ENCODE measurements at places on chromosomes 16 and 17.

GRCh38 chr16:53732296-53732929, 28.5 kb downstream of the FTO start:
- no peak for DNase-seq

DNA sequence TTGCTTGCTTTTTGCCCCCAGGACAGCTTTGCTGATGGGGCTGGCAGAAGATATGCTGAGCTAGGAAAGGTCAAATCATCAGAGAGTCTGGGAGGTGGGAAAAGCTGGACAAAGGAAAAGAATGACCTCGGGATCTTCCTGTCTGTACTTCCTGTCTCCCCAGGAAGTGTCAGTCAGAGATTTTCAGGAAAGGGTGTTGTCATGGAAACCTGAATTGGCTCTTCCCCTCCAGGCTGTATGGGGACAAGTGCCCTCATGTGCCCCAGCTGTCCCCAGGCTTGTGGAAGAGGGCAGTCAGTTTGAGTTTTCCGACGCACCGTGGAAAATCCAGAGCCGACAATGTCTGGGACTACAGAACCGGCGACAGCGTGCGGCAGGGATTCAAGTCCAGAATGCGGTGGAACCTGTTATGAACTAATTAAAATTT, 122.7 kb upstream of the ZFHX3 start:
- DNase-seq = no peak

DNA sequence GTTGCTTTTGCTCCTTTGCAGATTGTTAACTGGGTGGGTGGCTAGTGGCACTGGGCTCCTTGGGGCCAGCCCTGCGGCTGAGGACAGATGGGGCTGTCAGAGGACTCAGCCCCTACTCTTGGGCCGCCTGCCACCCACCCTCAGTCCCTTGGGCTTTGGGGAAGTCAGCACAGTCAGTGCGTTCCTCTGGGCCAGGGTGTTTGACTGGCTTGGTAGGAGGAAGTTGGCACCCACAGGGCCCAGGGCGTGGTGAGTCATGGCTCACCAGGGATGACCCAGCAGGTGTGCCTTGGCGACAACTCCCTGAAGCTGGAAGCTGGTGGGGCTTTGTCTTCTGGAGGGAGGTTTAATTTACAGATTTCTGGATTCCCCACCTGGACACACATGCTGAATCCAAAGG, 32.4 kb downstream of the HAPSTR1 start:
- no peak for DNase-seq

DNA sequence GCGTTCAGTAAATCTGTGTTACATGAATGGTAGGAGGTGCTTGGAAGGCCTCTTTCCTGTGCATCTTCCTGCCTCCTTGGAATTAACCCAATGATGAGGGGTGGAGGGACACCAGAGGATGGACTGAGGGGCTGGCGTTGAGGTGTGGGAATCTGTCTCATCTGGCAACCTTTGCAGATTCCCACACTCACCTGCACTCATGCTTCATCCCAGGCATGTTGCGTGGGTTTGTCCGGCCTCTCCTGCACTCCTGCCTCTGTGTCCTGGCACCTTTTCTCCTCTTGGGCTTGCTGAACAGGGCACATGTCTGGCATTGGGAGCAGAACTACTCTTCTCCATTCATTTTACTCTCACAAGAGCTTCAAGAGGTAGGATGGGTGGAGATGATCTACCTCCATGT, 3.1 kb upstream of the IGFBP4 start:
- no peak for DNase-seq

GRCh38 chr16:67594256-67594915, 32.1 kb downstream of the CTCF start:
- no peak for DNase-seq

DNA sequence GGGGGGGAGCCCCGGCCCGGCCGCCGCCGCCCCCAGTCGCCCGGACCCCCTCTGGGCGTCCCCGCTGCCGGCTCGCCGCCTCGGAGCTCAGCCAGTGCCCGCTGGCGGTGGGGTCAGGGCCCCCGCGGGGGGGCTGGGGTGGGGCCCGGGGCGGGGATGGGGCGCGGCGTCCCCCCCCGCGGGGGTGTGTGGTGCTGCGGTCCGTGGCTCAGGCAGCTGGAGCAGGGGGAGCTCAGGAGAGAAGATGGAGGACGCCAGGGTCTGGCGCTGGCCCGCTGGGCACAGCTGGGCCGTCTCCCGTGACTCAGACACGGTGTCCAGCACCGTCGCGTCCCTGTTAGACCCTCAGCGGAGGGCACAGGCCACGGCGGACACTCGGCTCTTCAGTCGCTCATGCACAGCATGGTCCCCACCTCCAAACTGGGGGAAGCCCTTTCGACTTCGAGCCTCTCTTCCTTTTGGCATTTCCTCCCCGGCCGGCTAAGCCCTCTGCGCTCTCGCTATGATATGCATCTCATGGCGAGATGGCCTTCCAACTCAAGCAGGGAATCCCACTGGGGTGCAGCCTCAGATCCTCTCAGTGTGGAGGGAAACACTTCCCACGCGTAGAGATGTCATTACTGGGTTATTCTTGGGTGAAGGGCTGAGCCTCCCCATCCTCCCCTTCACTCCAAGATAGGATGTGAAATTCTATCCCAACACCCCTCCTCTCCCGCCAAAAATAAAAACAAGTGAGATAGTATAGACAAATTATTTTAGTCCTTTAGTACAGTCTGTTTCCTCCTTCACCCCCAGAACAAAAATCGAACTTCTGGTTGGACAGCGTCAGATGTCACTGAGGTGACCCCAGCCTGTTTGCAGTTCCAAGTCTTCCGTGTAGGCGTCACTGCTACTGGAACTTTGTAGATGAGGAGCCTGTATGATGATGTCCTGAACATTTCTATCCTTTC, 522 bp upstream of the VEZF1 start:
- DNase-seq = no peak

DNA sequence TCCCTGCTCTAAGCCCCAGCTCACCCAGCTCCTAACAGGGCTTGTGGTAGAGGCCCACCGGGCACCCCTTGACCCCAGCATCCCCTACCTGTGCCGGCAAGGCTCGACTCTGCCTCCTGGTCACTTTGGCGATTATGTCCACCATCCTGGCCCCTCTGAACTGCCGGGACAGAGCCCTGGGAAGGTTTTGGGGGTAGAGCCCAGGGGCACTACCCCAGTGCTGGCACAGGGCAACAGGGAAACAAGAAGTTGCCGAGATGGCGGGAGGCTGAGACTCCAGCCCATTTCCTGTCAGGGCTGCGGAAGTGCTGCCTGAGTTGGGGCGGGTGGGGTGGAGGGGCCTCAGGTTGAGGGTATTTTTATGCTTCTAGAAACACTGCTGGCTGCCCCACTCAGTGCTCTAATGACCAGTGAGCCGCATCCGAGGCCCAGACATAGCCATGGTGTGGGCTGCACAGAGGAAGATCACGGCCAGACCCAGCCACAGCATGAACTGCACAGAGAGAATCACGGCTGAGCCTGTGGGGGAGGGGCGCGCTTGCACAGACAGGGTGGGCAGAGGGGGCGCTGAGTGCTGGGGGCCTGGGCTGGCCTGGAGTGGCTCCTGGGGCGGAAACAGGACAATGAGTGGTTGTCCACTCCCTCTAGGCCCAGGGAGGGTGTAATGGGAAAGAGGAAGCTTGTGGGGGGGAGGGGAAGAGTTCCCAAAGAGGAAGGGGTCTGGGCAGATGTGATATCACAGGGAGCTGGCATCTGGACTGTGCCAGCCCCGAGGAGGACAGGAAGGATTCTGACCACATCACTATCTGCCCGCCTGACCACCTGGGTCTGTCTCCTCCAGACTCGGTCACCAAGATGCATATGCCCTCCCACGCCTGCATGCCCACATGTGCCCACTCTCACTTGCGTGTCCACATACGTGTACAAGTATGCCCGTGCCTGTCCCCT, 22.3 kb downstream of the ARHGAP27 start:
- DNase-seq = no peak

GRCh38 chr16:48535831-48536613, 74.0 kb downstream of the N4BP1 start:
- DNase-seq = no peak

GRCh38 chr17:66354981-66355380, 52.6 kb downstream of the PRKCA start:
- no peak for DNase-seq

GRCh38 chr17:45131616-45132319, 547 bp downstream of the PLCD3 start:
- no peak for DNase-seq

GRCh38 chr16:72902206-72902605, 145.7 kb downstream of the ZFHX3 start:
- no peak for DNase-seq

- DNase-seq = peak; percentile 20
These were observed 2.0 kb downstream of the RRAD start for GRCh38 chr16:66923247-66923731.

- DNase-seq = no peak
These were observed 17.1 kb upstream of the C17orf58 start for GRCh38 chr17:68013385-68013784.

DNA sequence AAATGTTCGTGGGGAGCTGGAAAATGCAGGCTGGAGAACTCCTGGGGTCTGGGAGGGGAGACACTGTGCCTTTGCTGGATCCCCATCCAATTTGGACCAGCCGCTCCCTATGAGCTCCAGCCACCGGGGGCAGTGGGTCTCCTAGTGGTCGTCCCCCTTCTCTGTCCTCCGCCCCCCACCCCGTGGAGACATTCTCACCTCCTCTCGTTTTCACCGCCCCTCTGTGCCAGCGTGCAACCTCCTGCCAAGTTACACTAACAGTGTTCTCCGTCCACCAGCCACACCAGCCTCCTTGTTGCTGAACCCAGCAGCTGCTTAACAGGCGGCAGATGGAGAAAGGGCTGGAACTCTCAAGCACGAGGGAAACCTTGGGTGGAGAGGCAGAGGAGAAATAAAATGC, 67.4 kb upstream of the SOX9 start:
- DNase-seq = no peak

DNA sequence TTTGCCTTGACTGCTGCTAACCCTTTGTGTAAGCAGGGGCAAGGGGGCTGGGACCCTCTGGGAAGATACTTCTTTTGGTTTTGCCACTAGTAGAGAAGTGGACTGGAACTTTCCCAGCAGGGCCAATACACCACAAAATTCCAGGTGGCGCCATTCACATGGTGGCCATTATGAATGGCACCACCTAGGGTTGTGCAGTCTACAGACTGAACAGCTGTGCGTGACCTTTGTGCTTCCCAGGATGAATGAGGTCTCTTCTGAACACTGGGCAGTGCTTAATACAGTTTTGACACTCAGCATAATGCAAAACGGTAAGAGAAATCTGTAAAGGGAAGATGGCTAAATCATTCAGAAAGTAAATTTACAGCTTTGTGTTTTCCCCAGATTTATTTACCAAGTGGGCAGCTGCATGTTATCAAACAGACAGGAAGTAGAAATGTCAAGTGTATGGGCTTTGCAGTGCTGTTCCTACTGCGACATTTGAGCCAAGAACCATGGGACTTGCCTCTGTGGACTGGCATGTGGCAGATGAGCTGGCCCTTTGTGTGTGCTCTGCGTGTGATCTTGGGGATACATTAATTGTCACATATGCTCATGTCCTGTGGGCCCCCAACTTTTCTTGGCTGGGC, 9.2 kb downstream of the SYT17 start:
- DNase-seq = no peak

GRCh38 chr16:11964761-11965551, at the start of gene TNFRSF17:
TNFRSF17 (plus strand) TSS chr16:11965210; CDS start chr16:11965325, 115 bp downstream.
- no peak for DNase-seq

- no peak for DNase-seq
These were observed 55.1 kb upstream of the CORO6 start for GRCh38 chr17:29677824-29678223.

GRCh38 chr17:36869856-36870719, 67.2 kb upstream of the LHX1 start:
- no peak for DNase-seq

DNA sequence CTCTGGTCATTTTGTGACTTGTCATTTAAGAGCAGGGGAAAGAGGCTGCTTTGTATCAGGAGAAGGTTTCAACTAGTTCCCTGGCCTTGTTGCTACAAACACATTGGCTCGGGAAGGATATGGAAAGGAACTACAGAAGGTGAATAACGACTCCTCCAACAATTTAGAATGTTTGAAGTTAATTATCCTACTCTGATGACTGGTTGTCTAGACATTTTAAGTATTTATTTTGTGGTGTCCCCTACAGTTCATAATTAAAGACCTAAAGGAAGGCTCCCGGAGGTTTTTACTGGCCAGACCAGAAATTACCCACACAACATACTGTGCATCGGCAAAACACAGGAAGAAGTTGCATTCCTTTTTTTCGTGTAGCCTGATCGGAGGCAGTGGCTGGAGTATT, 515.8 kb upstream of the SALL1 start:
- DNase-seq = no peak

DNA sequence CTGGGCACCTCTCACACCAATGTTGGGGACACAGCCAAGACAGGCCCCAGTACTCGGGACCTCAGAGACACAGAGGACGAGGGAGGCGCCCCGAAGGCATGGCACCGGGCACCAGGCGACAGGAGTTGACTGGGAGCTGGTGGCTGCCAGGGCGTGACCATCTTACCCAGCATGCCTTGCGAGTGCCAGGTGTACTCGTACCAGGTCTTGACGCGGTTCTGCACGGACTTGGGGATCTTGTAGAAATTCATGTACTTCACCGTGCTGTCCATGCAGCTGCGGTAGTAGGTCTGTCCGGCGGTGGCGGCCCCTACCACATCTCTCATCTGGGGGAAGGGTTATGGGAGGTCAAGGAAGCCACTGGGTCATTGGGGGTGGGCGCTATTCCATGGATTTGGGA, 67.3 kb downstream of the CNGB1 start:
- no peak for DNase-seq

GRCh38 chr16:2927010-2927646, 15.4 kb downstream of the FLYWCH1 start:
- no peak for DNase-seq

DNA sequence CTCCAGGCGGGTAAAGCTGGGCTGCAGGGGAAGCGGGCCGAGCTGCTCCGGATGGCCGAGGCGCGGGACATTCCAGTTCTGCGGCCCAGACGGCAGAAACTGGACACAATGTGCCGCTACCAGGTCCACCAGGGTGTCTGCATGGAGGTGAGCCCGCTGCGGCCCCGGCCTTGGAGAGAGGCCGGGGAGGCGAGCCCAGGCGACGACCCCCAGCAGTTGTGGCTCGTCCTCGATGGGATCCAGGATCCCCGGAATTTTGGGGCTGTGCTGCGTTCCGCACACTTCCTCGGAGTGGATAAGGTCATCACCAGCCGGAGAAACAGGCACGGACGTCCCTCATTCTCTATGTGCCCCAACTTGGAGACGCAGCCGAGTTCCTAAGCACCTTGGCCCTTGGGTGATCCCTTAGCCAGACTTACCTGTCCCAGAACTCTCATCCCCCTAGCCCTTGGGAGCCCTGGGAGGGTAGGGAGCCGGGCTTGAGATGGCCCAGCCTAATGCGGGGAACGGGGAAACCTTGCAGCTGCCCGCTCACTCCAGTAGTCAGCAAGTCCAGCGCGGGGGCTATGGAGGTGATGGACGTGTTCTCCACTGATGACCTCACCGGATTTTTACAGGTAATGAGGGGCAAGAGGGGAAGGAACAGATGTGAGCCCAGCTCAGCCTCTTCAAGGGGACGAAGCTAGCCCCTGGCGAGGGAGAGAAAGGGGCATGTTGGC, 806 bp downstream of the MRM1 start:
- no peak for DNase-seq

GRCh38 chr16:87392821-87393679, 914 bp downstream of the MAP1LC3B start:
- no peak for DNase-seq

All from cerebellar nuclear complex (tissue), 1 donor.